Head of caudate nucleus (tissue), 42 donors: ENCODE measurements at places on chromosomes 1 and 21.
A peak's percentile ranks its signal among the peaks of the same experiment; 100 is the strongest.

DNA sequence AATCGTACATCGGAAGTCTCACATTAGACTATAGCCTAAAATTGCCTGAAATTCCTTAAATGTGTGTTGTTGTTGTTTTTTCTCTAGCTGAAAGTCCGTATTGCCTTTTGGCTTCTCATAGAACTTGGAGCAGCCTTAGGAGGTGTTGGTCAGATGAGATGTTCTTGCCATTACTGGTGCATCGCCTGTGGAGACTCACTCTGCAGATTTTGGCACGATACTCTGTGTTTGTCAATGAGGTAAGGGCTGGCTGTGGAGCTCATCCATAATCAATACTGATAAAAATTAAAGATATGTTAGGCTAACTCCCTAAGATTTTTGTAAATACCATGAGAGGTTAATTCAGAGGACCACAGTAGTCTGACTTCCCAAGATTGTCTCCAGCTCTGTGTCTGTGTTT, 28.9 kb downstream of the AGT start:
- no peak for DNase-seq

GRCh38 chr1:240074422-240074821, 17.3 kb upstream of the FMN2 start:
- no peak for DNase-seq

GRCh38 chr1:153610334-153610733, 2.6 kb downstream of the S100A16 start:
- DNase-seq = no peak

DNA sequence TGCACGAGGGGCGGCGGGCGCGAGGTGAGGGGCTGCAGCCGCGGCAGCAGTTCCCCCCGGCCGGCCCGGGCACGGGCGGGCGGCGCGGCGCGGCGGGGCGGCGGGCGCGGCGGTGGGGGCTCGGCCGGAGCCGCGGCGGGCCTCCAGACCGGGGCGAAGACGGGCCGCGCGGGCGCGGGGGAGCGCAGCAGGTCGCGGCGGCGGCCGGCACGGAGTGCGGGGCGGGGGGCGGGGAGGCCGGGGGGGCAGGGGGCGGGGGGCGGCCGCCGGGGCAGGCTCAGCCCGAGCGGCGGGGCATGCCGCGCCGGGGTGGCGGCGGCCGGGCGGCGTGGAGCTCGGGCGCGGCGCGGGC, 311 bp downstream of the IRF2BP2 start:
- DNase-seq = no peak

DNA sequence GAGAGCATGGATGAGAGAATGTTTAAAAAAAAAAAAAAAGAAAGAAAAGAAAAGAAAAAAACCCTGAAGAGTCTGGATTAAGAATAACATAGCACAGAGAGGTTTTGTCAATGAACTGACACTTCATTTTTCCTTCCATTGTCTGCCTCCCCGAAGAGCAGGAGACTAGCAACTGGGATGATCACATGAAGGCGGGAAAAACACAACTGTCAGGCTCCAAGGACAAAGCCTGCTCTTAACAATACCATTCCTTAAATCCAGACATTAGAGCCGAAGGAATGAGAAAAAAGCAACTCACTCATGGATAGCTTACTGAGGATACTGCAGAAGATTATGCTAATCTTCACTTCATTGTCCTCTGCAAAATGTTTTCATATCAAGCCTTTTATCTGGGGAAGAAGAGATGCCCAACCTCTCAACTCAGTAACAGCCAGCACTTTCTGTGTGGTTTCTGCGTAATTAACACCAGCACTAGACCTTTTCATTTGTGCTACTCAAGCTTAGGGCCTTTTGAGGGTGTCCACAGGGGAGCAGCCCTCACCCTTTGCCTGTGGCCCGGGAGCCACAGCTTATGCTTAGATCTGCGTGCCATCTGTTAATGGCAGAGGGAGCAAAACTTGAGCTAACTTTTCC, 182.3 kb downstream of the BARHL2 start:
- no peak for DNase-seq

DNA sequence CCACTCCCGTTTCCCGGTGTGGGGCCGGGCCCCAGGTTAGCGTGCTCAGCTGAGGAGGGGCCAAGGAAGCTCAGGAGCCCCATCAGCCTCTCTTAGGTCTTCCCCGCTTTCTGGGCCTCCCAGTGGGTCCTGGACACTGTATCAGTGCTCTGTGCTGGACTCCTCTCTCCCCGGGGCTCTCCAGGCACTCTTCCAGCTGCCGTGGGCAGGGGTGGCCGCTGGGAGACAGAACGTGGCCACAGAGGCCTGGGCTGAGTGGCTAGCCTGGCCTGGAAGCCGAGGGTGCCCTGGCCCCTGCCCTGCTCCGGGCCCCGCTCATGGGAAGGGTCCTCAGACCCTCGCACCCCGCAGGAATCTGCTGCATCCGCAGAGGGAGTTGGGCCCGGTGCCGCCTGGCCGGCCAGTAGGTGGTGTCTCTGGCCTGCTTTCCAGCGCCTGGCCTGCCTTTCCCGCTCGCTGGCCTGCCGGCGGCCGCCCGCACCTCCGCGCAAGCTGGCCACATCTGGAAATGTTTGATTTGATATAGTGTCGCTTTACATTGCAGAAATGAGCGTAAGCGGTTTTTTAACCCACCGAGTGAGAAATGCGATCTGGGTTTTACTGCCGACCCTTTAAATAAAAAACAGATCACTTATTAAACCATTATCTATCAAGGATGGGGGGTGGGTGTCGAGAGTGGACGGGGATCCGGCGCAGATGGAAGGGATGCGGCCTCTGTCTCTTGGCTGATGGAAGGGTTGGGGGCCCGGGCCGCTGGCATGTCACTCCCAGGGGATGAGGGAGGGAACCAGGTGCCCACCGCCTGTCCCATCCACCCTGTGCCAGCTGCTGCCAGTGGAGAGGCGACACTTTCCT, 74.4 kb upstream of the TTC34 start:
- DNase-seq = peak; percentile 59

- DNase-seq = no peak
Measured at GRCh38 chr1:30905916-30906620, 2.5 kb downstream of the SDC3 start.

- DNase-seq = no peak
Measured at GRCh38 chr1:108504447-108504846, 54.3 kb downstream of the NBPF6 start.

- DNase-seq = peak; percentile 97
Measured at GRCh38 chr1:25563330-25564215, 20.2 kb downstream of the LDLRAP1 start.

DNA sequence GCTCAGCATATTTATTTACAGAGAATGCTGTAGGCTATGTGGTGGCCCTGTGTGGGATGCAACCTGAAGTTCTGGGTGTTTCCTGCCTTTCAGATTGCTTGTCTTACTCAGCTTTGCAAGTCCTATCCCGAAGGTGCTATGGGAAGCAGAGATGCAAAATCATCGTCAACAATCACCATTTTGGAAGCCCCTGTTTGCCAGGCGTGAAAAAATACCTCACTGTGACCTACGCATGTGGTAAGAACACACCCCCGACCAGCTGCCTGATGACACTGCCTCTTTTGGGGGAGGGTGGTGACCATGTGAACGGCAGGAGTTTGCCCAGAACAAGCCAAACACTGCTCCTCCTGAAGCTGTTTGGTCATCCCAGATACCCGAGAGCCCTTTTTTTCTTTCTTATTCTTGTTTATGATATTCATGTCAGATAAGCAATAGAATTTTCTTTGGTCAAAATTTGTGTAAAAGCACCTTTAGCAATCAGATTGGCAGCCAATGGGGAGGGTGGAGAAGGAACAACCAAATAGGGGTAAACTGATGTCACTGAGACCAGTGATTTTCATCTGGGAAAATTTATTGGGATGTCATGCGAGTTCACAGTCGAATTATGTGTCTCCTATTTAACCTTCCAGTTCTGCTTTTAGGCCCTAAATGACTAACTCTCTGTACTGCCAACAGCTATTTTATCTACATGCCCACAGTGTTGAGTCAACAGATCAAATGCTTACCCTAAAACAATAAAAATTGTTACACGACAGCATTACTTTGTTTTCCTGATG, 82.6 kb downstream of the EVA1C start:
- DNase-seq = no peak

DNA sequence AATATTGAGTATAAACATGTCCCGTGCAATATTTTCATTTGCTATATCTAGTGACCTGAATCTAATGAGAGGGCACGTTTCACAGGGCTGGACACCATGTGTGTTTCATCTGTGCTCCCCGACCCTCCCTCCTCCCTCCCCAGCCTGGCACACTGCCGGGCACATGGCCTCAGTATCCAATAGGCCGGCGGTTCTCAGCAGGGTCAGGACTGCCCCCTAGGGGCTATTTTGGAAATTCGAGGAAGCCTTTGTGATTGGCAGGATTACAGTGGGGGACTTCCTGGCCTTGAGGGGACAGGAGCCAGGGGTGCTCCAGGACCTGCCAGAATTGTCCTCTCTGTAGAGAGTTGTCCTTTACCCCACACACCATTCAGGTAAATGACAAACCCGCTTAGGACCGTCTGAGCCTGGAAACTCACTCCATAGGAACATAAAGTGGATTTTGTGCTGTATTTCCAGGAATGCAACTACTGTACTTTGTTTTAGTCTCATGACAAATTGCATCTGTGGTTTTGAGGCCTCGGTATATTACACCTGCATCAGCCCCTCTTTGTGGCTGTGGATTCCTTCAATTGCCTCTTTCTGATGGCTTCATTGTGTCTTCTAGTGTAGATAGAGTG, 109.5 kb upstream of the SIM2 start:
- peak; percentile 23 for DNase-seq

DNA sequence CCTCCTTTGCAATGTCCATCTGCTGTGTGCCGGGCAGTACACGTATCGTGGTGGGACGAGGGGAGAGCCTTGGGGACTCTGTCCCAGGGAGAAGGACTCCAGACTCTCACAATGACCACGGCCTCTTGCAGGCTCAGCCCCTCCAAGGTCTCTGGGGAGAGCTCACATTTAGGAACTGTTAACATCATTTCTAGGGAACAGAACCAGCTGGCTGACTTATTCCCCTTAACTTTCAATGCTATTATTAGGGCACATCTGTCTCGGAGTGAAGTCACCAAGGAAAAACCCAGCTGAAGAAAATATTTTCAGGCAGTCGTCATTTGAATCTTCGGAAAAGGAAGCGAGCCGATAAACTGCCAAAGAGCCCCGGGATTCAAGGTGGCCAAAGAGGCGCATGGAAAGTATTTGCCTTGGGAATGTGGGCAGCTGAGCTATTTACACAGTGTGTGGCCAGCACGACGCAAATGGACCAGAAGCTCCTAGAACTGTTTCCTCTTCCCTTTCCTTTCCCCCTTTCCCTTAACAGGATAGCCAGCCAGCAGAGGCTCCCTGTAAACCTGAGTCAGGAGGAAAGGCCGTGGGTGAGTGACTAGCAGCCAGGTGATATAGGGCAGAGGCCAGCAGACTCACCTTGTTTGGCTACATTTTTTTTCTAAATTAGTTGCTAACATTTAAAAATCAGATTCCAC, 74.5 kb downstream of the ITPKB start:
- no peak for DNase-seq

- peak; percentile 73 for DNase-seq
Measured at GRCh38 chr1:155323729-155324036, 3.0 kb downstream of the RUSC1 start.

DNA sequence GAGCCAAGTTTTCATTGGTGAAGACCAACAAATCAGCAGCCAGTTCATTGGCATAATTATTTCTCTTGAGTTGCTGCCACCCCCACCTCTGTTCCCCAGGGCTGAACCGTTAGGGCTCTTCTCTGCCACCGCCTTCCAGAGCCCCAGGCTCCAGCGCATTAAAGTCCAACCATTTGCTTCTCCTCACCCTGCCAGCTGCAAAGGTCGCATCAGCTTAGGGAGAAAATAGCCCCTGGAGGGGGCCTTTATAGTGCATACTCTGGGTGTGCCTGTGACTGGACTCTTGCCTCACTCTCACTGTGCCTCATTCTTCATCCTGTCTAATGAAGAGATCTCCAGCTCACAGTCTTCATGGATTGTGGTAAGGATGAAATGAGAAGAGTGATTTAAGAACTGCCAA, 50.4 kb downstream of the KDM1A start:
- DNase-seq = no peak

- no peak for DNase-seq
Measured at GRCh38 chr1:35285771-35286606, 17.5 kb downstream of the ZMYM4 start.

DNA sequence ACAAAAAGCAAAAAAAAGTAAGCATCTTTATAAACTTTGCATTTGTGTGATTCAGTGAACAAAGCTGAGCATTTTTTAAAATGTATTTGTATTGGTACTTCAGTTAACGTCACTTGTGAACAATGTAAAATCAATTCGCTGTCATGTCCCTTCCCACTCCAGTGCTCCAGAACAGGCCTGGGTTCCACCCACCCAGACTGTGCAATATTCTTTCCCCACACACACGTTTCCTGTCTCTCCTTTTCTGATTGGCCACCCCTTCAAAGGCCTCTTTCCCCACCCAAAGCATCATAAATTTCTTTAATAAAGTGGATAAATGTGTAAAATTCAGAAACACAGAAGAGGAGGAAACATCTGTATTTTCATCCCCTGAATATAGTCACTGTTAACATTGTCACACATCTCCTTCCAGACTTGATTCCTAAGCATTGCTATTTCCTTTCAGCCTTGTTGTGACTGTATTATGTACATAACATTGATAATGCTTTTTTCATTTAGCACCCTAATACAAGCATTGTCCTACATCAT, 12.0 kb downstream of the CLEC20A start:
- peak; percentile 57 for DNase-seq

DNA sequence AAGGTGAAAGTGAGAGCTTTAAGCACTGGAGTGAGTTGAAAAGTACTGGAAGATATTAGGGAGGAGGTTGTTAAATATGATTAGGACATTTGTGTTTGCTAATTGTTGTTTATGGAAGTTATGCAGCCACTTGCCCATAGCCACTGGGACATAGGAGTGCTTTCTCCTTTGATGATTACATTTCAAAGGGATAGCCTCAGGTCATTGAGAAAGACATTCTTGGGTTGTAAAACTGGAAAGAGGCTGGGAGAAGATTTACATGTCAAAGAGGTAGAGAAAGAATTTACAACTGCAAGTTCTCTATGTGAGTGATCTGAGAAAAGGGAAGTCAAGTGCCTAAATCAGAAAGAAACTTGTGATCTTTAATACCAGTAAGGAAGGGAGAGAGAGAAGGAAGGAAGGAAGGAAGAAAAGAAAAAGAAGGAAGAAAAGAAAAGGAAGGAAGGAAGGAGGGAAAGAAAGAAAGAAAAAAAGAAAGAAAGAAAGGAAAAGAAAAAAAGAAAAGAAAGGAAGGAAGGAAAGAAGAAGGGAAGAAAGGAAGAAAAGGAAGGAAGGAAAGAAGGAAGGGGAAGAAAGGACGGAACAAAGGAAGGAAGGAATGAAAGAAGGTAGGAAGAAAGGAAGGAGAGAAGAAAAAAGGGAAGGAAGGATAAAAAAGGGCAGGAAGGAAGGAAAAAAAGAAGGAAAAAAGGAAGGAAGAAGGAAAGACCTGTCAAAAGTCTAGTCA, 284.6 kb upstream of the DPYD start:
- DNase-seq = no peak
